Stimulated activated CD8-positive, alpha-beta memory T cell treated with anti-CD3 and anti-CD28 coated beads, Interleukin-4, amount 100 ng/mL, for 4 hours (primary cell): ENCODE measurements at places on chromosomes 4 and X.

DNA sequence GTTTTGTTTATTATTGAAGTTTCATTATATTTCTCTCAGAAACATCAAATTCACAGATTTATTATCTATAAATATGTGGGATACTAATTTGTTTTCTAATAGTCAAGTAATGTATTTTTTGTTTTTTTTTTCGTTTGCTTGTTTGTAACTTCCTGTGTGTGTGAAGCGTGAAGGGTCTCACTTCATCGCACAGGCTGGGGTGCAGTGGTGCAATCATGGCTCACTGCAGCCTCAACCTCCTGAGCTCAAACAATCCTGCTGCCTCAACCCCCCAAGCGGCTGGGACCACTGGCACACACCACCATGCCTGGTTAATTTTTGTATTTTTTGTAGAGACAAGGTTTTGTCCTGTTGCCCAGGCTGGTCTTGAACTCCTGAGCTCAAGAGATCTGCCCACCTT lies 55.1 kb downstream of the SH3RF1 start:
- DNase-seq: no peak

DNA sequence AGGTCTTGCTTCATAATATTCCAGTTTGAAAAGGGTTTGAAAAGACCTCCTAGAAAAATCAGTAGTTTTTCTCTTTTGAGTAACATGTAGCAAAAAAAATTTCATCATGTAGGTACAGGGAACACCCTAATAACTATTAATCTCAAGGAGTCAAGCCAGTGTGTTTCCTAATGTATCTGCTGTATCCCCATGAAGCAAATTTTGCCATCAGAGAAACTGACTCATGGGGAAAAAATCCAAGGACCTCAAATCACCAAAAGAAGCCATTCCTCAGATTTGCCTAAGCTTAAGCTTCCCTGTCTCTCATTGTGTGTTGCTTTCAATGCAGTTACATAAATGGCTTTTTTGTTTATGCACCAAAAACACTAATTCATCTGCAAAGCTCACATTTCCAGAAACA lies 29.7 kb downstream of the F9 start:
- no peak for DNase-seq

- no peak for DNase-seq
Observed at GRCh38 chrX:24117258-24117657, 32.3 kb upstream of the ZFX start.

GRCh38 chrX:153446950-153447580 lies 1.2 kb upstream of the TREX2 start:
- DNase-seq: no peak

GRCh38 chr4:35939751-35940150 lies 304.6 kb downstream of the ARAP2 start:
- DNase-seq: no peak

DNA sequence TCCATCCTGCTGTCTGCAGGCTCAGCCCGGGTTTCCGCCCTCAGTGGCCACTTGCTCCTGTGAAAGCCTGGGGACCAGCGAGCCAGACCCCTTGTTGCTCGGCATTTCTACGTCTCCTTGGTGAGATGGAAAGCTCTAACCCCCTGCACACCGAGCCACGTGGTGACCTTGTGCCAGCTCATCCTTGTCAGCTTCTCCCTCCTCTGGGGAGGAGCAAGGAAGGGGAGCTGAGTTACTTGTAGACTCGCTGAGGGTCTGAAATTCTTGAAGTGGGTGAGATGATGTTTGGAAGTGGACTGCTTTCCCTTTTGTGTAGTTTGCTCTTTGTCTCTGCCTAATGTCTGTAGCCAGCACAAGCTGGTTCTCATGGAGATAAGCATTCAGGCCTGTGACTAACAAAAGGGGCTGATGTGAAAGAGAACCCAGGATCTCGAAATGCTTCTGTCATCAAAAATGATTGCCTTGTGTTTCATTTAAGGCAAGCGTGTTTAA lies 29.3 kb downstream of the RGS12 start:
- no peak for DNase-seq

GRCh38 chr4:148004228-148004857 lies 272.5 kb downstream of the ARHGAP10 start:
- DNase-seq: no peak

GRCh38 chr4:53717064-53717549 lies 125.8 kb upstream of the LNX1 start:
- DNase-seq: no peak
